ENCODE measurements at places on chromosomes 7 and 10.

GRCh38 chr10:133276435-133277201 lies at the start of gene ADAM8:
TSS of gene ADAM8 (minus strand) at chr10:133276868. CDS start at chr10:133276817, 51 bp downstream.
- peak; percentile 11 for DNase-seq

DNA sequence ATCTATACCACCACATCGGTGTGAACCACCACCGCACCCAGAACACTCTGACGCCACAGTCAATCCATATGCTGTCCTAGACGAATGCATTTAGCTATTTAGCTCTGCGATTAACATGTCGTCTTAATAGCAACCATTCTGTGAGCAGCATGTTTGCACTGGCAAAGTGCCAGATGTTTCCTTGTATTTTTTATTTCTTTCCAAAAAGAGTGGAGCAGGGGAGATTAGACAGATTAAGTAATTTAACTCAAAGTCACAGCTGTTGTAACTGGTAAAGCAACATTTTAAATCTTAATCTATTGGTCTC lies 57.0 kb upstream of the ARL4A start:
- DNase-seq, result peak; percentile 36

- no peak for DNase-seq
These were observed 5.7 kb upstream of the HOXA13 start for GRCh38 chr7:27205325-27206280.

- no peak for DNase-seq
These were observed 1.9 kb downstream of the ADCYAP1R1 start for GRCh38 chr7:31053986-31054385.

GRCh38 chr7:2805213-2805944 lies 38.7 kb downstream of the GNA12 start:
- DNase-seq, result no peak

GRCh38 chr7:133606991-133607390 lies 354.1 kb downstream of the EXOC4 start:
- DNase-seq, result no peak
